ENCODE measurements at places on chromosomes 16 and 17.

- no peak for DNase-seq
Observed at GRCh38 chr16:55439101-55439690, 39.8 kb upstream of the MMP2 start.

DNA sequence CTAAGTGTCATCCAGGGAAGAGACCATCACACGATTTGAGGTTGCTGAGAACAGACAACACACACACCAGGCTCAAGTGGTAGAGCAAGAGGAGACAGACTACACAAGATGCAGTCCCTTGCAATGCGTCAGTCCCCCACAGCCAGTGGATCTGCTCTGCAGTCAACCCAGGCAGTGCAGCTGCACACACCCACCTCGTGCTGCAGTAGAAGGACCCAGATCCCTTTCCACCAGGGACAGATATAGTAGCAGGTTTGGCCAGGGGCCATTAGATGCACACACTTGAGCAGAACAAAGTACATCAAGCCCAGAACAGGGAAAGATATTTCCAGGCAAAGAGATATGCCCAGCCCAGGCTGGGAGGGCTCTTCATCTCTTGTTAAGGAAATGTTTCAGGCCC lies 112.9 kb downstream of the GRIN2A start:
- DNase-seq = no peak

DNA sequence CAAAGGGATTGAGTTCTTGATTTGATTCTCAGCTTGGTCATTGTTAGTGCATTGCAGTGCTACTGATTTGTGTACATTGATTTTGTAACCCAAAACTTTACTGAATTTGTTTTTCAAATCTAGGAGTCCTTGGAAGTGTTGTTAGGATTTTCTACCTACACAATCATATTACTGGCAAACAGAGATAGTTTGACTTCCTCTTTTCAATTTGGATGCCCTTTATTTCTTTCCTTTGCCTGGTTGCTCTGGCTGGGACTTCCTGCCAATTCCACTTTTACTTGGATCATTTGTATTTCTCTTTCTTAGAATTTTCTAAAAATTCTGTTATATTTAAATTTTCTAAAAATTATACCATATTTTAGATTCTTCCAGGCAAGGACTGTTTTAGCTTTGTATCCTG lies 151.1 kb downstream of the FTO start:
- DNase-seq = no peak

- no peak for DNase-seq
Observed at GRCh38 chr17:75893305-75894048, 3.3 kb downstream of the TRIM65 start.

DNA sequence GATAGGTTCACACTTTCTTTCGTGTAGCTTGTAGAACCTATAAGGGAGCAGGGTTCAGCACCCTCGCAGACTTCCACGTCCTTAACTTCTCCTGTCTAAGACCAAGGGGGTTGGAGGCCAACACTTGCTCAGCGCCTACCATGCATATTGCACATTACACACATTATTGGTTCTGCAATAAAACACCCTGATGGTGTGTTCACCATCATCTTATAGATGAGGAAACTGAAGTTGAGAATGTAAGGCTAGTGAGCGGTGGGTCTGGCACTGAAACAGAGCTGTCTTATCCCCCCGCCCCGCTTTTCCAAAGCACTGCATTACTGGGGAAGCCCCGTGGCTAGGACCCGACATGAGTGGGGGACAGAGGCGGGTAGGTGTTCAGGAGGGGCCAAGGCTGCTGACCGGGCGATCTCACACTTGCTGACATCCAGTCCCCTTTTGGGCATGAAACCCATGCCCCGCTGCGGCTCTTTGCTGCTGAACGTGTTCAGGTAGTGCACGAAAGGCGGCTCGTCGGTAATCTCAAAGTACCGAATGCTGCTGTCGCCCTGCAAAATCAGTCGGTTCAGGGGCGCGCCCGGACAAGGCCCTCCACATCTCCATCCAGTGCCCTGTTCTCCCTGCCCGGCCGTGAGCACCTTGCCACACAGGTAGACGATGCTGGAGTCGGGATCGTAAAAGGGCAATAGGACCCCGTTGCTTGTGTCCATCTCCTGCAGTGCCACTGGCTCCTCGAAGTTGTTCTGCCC lies 6.2 kb downstream of the CORO6 start:
- no peak for DNase-seq

DNA sequence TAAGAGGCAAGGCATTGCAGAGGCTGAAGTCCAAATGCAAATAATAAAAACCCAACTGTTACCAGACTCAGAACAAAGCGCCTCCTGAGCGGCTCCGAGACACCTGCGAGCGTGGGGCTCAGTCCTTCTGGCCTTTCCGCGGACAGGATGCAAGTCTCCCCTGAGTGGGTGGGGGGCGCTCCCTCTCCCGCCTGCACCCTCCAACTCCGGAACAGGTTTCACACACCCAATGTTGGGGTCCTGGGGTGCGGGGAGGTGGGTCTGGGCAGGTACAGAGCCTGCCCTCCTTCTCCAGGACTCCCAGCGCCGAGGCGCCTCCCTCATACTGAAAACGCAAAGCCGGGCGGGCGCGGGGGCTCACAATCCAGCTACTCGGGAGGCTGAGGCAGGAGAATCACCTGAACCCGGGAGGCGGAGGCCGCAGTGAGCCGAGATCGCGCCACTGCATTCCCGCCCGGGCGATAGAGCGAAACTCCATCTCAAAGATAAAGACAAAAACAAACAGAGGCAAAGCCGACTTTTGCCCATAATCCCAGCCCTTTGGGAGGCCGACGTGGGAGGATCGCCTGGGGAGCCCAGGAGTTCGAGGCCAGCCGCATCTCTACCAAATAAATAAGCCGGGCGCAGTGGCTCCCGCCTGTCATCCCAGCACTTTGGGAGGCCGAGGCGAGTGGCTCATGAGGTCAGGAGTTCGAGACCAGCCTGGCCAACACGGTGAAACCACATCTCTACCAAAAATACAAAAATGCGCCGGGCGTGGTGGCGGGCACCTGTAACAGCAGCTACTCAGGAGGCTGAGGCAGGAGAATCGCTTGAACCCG lies 893 bp downstream of the GINS2 start:
- DNase-seq = no peak

GRCh38 chr16:49498264-49498663 lies 124.7 kb downstream of the C16orf78 start:
- no peak for DNase-seq

- no peak for DNase-seq
Observed at GRCh38 chr17:38729886-38730525, at the start of gene CISD3. CISD3 (plus strand) TSS chr17:38730341; CDS start chr17:38730359, 18 bp downstream.
